Omental fat pad (tissue), 4 donors: ENCODE measurements at places on chromosomes 3 and 15.

DNA sequence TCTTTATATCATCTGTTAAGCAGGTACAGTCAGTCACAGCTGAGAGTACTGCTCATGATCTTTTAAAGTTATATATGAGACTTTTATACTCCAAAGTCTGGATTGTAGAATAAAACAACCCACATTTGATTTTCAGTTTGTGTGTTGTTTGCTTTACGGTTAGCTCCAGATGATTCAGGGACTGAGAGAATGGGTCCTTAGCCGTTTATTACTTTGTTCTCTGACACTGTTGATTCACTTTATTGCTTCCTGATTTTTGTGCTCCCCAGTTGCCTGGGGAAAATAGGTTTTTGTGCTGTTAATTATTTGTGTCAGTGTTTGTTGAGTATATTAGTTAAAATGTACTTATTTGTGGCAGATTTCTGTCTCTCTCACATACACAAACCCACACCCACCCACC is 8.6 kb upstream of the EBLN2 start:
- no peak for DNase-seq

DNA sequence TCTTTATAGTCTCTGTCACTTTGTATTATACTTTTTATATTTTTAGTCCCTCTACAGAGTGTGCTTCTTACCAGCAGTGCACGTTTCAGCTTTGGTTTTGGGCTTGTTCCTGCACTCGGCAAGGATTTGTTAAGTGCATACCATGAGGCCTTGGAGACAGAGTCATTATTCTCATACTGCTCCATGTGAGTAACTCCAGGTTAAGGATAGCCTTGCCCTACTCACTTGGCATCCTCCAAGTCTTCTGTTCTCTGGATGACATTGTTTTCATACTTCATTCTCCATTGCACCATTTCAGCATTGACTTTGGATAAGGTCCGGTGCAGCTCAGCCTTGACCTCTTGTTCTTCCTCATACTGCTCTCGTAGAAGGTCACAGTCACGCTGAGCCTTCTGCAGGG is 96.4 kb downstream of the MYH15 start:
- DNase-seq = no peak

- no peak for DNase-seq
Observed at GRCh38 chr15:99181545-99181971, 67.8 kb downstream of the TTC23 start.

- no peak for DNase-seq
Observed at GRCh38 chr15:59094077-59094476, 10.9 kb upstream of the CCNB2 start.

DNA sequence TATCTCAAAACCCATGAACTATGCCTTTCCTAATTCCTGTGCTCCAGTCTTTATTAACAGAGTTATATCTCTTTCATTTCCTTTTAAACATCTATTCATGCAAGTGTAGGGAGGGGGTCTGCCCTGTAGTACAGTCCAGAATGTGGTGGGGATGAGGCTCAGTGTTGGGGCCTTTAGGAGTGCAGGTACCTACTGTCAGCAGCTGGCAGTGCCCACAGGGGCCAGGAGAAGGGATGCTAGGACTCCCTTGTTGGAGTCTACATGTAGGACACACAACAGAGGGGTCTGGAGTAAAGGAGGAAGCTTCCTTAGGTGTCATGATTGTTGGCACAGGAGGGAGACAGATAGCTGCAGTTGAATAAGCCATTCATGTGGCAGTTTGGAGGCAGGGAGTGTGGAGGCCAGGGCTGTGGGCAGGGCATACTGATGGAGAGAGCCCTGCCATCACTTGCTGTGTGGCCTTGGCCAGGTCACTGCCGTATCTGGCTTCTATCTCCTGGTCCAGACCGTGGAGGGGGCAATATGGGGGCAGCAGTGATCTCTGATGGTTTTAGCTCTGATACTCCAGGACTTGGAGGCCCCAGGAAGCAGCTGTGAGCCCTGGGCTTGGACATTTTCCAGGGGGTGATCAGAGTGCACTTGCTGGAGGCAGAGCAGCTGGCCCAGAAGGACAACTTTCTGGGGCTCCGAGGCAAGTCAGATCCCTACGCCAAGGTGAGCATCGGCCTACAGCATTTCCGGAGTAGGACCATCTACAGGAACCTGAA is 29.5 kb downstream of the ESYT3 start:
- no peak for DNase-seq

DNA sequence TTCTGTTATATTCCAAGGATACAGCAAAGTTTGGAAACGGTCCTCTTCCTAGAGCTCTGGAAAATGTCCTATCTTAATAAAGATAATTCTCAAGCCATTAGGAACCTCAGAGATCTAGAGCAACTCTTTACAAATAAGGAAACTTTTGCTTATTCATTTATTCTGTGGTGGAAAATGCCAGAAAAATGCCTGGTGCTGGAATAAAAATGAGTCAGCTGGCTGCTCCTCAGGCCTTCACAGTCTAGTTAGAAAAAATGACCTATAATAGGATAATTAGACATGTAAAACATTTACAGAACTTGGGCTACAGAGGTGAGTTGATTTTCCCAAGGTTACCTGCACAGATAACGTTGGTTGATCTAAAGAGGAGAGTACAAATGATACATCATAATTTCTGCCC is 372.5 kb downstream of the NLGN1 start:
- DNase-seq = no peak

GRCh38 chr3:196868297-196868661 is 559 bp downstream of the SENP5 start:
- DNase-seq = no peak

- DNase-seq = no peak
Observed at GRCh38 chr3:5543047-5543446, 355.5 kb downstream of the EDEM1 start.

DNA sequence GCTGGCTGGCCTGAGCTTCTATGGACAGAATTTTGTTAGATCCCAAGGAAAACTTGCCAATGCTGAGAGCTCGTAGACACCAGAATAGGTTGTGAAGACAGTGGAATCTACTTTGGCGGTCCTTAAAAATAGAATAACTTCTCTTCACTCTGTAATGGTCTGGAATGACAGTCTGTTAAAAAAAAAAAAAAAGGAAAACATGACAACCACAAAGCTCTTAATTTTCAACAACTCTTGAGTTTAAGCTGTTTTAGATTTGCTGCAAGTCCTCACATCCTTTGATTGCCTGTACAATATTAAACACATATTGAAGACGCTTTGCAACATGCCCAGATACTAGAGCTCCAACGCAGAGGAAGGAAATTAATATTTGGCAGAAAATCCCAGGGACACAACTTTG is 122.8 kb upstream of the GALNT15 start:
- no peak for DNase-seq

DNA sequence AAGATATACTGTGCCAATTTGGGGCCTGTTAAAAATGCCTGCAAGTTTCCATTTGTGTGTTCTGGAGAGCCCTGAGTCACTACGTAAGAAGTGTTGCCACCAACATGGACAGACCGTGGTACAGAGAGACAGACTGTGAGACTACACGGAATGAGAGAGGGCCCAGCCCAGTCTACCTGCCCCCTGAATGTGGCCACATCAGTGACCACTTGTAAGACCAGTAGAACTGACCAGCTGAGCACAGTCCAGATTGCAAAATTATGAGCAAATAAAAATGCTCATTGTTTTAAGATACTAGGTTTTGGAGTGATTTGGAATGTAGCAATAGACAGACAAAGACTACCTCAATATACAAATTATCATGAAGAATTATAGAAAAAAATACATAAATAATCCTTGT is 42.0 kb downstream of the ATR start:
- no peak for DNase-seq

- no peak for DNase-seq
Observed at GRCh38 chr3:151166161-151166560, 36.9 kb downstream of the GPR171 start.

GRCh38 chr3:111737706-111738086 is 121.4 kb upstream of the PHLDB2 start:
- DNase-seq = no peak

GRCh38 chr3:170572665-170573253 is 13.1 kb downstream of the SLC7A14 start:
- no peak for DNase-seq

- DNase-seq = no peak
Observed at GRCh38 chr3:107689355-107689754, 166.6 kb downstream of the BBX start.

DNA sequence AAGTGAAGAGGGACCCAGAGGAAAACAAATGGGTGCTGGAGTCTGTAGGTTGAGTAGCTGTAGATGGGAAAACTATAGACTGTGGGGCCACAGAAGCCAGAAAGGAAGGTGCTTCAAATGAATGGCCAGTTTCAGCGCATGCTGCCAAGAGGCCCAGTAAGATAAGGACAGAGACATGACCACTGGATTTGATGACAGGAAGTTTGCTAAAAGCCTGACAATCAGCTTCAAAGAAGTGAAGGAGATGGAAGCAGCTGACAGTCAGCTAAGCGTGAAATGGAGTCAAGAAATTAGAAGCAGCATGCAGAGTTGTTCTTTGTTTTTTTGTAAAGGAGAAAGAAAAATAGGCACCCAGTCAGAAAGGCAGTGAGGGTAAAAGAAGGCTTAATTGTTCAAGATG is 24.9 kb downstream of the TXNRD3 start:
- no peak for DNase-seq

DNA sequence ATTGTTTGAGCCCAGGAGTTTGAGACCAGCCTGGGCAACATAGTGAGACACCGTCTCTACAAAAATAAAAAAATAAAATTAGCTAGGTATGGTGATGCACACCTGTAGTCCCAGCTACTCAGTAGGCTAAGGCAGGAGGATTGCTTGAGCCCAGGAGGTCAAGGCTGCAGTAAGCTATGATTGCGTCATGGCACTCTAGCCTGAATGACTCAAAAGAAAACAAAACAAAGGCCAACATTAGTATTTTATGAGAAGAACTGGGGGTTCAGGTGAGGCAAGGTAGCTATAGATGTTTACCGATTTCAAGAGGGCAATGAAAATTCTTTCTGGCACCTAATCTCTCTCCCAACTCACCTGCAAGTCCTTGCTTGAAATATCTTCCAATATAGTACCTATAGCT is 77.2 kb downstream of the GREM1 start:
- DNase-seq = no peak

DNA sequence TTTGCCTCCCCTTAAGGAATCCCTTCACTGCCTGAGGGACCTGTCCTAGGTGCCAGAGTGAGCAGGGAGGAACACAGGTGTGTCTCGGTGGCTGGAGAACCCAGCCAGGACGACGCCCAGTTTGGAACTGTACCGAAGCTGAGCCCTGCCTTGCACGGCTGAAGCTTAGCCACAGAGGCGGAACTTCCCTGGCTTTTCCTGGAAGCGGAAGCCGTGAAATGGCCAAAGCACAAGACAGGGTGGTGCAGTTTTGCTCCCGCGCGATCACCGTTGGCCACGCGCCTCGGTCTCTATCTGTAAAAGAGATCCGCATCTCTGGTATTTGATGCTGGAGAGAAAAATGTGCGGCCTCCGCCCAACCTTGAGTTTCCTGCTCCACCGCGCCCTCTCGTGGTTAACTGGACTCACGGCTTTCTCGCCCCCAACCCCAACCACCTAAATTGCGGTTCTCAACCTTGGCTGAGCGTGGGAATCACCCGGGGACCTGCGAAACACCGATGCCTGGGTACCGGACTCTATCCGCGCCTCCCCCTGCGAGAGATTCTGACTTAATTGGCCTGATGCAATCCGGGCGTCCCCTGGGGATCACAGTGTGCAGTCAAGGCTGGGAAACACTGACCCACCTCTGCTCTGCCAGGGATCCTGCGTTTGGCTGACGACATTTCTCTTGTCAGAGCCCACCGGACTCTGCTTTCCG is 70.7 kb upstream of the ABHD2 start:
- peak; percentile 85 for DNase-seq

GRCh38 chr3:49248840-49249227 is 28.2 kb downstream of the C3orf62 start:
- DNase-seq = no peak

- DNase-seq = no peak
Observed at GRCh38 chr3:148856384-148856783, 8.7 kb upstream of the CPA3 start.

DNA sequence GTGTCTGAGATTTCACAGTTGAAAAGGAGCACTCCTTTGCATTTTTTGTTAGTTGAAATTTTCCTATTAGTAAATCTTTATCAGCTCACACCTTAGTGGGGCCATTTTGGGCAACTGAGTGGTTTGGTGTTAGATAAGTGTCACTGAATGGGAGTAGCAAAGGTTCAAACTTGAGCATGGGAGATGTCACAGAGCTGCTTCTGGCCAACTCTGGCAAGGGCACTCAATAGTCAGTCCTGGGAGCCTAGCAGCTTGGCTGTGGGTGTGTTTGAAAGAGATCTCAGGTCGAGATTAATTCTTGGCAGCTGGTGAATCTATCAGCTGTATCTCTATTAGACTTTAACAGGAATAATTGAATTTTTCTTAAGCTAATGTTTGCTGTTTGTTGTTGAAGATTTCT is 579.3 kb downstream of the EDEM1 start:
- DNase-seq = no peak

GRCh38 chr15:67331676-67332075 is 77.1 kb downstream of the IQCH start:
- no peak for DNase-seq

- DNase-seq = no peak
Observed at GRCh38 chr3:188573956-188574355, 420.0 kb downstream of the LPP start.

DNA sequence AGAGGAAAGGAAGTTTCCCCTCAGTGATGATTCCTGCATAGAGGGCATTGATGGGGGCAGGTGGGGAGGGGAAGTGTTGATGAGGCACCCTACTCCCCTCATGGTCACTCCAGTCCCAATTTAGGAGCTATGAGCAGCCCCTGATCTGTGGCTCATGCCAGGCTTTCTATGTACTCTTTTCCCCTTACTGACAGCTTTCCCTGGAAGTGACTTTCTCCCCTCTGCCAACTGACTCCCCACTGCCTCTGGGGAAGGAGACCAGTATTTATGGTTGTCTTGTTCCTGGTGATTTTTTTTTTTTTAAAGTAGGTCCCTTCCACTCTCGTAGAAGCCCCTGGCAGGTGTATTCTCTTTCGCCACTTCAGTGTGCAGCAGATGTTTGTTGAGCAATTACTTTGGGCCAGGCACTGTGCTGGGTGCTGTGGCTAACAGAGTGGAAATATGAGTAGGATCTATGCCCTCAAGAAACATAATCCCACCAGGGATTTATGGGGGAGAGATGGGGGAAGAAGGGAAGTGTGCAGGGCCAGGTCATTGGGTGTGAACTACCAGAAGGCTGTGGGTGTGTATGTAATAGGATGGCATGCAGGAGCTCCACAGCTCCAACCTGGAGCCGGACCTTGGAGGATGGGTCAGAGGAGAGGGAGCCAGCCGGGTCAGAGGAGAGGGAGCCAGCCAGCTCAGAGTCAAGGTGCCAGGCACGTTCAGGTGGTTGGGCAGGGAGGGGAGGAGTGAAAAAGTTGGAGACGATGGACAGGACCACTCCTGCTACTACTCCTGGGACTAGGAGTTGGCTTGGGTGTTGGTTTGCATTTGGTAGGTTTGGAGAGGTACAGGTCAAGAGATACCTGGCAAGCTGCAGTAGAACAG is 3.5 kb downstream of the SMAD6 start:
- no peak for DNase-seq

GRCh38 chr3:196629228-196629627 is 10.3 kb upstream of the NRROS start:
- DNase-seq = no peak

DNA sequence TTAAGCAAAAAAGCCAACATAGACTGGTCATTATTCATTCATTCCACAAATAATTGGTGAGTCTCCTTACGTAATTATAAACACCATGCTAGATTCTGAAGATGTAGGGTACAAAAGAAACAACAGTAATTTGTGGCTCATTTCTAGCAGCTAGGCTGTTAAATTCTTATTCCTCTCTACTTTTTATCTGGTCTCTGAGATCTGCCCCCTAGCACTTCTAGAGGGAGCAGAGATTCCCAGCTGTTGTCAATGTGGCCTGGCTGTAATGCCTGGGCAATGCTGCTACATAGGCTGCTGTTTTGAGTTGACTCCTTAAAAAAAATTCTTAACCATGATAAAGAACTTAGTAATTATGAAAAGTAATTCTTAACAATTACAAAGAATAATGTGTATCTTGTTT is 434.9 kb upstream of the THRB start:
- no peak for DNase-seq
